Stimulated activated CD8-positive, alpha-beta memory T cell treated with anti-CD3 and anti-CD28 coated beads, Interleukin-4, amount 100 ng/mL, for 48 hours (primary cell): ENCODE measurements at places on chromosomes 13 and 19.

GRCh38 chr13:23725922-23726321 is 155.7 kb downstream of the TNFRSF19 start:
- DNase-seq: no peak

DNA sequence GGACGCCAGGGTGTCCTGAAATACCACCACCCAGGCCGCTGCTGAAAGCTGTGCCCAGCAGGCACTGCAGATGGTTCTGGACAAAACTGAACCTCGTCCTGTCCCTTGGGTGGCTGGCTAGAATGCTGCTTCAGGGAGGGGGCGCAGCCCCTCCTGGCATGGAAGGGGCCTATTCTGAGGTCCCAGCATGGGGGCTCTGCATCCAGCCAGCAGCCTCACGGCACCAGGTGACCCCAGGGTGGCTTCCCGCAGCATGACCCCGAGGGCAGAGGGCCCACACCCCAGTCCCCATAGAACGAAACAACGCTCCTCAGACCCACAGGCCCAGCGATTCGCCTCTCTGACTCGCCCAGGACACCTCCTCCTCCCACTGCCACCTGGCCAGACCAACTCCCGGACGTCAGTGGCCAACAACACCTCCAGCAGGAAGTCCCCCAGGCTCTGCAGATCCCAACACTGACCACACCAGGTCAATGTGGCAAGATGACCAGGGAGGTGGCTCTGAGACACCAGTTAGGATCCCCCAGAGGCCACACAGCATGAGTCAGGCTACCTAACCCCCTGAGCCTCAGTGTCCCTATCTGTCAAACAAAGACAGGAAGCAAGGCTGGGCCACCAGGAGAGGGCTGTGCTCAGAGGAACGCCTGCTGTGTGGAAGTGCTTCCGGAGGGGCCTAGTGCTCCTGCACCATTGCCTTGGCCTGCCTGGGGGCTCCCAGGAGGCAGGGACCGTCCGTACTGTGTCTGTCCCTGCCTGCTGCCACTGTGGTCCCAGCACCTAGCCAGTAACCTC is 6.1 kb downstream of the MKNK2 start:
- DNase-seq: no peak

GRCh38 chr13:58302349-58302748 is 670.8 kb downstream of the PCDH17 start:
- DNase-seq: no peak

GRCh38 chr13:29858667-29859066 is 8.2 kb upstream of the UBL3 start:
- no peak for DNase-seq
